ENCODE measurements at places on chromosomes 16 and 17.
A peak's percentile ranks its signal among the peaks of the same experiment; 100 is the strongest.

DNA sequence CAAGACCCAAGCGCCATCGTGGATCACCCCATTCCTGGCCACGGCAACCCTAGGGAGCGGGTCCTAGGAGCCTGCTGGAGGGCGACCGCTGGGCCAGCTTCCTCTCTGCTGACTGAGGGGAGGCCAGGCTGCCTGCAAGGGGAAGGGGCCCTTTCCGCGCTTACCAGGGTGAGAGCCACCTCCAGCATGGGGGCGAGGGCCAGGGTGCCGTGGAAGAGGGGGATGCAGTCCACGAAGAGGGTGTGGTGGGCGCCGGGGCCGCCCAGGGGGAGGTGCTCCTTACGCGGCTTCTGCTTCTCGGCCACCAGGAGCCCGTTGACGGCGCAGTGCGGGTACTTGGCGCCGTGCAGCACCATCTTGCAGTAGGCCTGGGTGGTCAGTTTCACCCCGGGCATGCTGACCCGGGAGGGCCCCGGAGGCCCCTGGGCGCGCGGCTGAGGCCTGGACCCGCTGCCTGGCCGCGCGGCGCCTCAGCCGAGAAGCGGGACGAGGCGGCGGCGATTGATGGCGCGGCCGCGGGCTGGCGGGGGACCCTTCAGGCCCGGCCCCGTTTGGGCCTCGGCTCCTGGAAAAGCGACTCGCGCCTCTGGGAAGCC lies 345 bp downstream of the EMC8 start:
- DNase-seq, result no peak

DNA sequence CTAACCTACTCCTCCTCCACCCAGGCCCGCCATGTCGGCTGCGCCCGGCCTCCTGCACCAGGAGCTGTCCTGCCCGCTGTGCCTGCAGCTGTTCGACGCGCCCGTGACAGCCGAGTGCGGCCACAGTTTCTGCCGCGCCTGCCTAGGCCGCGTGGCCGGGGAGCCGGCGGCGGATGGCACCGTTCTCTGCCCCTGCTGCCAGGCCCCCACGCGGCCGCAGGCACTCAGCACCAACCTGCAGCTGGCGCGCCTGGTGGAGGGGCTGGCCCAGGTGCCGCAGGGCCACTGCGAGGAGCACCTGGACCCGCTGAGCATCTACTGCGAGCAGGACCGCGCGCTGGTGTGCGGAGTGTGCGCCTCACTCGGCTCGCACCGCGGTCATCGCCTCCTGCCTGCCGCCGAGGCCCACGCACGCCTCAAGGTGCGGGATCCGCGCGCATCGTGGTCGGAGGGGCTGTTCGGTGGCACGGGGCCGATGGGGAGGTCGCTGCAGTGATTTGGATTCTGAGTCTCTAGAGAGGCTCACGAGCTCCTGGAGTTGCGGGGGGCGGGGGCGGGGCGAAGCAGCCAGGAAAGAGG lies 878 bp downstream of the TRIM72 start:
- no peak for DNase-seq

DNA sequence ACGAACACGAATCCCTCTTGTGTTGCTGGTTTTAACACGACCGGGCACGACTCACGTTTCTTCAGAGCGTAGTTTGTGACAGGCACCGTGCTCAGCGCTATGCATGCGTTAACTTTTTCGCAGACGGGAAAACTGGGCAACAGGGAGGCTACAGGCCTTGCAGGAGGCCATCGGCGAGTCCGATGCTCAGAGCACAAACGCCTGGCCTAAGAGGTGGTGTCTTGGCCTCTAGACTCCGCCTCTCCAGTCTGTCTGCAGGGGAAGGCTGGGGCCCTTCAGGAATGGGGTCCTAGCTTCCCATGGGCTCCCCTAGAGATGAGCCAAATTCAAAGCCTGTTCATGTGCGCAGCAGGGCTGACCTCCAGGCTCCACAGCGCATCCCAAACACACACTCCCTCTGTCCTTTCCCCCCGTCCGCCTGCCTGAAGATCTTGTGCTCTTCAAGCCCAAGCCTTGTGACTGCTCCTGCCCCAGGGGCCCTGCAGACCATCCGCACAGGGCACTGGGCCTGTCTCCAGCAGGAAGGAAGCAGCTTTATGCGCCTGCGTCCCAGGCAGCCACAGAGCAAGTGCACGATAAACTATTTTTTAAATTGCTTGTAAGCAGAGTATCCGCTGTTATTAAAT lies 3.1 kb downstream of the CLCN7 start:
- DNase-seq, result no peak

- DNase-seq, result no peak
These were observed 13.3 kb downstream of the C16orf90 start for GRCh38 chr16:3481696-3482658.

GRCh38 chr16:64292161-64292560 lies 829.7 kb downstream of the CDH11 start:
- no peak for DNase-seq

DNA sequence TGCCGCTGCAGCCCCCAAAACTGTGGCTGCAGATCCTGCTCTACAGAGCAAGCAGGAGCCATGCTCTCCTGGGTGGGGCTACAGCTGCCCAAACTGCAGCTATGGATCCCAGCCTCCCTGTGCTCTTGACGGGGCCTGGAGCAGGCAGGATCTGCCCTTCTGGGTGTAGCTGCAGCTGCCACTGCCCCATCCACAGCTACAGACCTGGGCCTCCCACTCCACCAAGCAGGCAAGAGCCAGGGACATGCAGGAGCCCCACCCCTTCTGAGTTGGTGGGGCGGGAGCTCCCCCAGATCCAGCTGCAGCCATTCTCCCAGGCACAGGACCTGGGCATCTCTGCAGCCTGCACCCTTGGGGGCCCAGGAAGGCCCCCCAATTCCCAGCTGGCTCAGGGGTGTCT lies 551.2 kb upstream of the CA10 start:
- no peak for DNase-seq

- peak; percentile 8 for DNase-seq
These were observed 34.3 kb downstream of the HEATR3 start for GRCh38 chr16:50099957-50100648.

- no peak for DNase-seq
These were observed 118.3 kb upstream of the EEF2KMT start for GRCh38 chr16:5215901-5216300.

- DNase-seq, result no peak
These were observed 3.1 kb downstream of the PLCG2 start for GRCh38 chr16:81782236-81782635.

DNA sequence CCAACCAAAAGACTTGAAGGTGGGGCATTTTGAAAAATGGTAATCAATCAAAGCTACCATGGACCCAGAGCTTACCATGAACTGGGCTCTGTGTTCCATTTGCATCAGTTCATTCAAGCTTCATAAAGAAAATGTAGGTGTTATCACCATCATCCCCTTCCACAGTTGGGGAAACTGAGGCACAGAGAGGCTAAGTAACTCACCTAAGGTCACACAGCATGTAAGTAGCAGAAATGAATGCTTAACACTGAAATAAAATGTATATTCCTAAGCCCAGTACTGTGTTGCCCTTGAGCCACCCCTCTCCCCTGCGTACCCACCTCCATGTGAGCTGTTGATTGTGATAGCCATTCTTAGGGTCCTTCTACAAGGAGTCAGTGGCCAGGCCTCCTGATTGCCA lies 83.6 kb downstream of the VAT1L start:
- no peak for DNase-seq

- no peak for DNase-seq
These were observed 48.8 kb downstream of the RPA1 start for GRCh38 chr17:1878419-1879121.

DNA sequence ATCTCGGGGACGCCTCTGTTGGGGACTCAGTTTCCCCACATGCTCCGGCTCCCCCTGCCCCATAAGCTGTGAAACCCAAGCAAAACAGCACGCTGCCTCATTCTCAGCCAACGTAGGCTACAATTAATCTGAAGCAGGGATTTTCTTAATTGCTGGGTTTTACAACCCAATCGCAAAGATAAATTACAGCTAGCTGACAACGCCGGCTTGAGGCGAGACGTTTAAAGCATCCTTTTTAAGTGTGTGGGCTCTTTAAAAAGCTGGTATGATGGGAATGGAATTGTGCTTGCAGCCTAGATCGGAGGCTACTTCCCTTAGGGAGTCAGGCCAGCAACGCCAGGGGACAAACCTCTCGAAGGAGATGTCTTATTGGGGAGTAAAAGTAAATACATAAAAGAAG lies 185.3 kb downstream of the ZNF423 start:
- no peak for DNase-seq

DNA sequence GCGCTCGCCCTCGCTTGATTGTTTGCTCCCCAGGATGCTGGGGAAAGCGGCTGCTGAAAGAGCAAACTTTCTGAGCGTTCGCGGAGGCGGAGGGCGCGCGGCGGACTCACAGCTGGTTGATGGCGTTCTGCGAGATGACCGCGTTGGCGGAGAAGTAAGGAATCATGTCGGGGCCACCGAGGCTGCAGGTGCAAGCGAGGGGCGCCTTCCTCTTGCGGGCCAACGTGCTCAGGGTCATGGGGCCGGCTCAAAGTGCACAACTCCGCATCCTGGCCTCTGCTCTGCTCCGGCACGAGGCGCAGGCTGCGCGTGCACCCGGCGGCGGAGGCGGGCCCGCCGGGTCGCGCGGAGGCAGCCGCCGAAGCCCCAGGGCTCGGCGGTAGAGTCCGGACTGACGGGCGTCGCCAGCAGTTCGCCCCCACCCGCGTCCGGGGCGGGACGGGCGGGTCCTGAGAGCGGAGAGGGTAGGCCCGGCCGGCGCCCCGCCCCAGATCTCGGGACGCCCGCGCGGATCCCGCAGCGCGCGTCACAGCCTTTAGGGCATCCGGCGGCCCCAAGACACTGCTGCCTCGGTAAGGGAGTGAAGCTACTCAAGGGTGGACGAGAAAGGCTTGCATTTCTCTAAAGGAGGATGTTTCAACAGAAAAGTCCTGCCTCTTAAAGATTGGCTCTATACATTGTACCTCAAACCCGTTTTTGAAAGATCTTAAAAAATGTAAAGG lies 138.5 kb upstream of the CORO6 start:
- peak; percentile 55 for DNase-seq

DNA sequence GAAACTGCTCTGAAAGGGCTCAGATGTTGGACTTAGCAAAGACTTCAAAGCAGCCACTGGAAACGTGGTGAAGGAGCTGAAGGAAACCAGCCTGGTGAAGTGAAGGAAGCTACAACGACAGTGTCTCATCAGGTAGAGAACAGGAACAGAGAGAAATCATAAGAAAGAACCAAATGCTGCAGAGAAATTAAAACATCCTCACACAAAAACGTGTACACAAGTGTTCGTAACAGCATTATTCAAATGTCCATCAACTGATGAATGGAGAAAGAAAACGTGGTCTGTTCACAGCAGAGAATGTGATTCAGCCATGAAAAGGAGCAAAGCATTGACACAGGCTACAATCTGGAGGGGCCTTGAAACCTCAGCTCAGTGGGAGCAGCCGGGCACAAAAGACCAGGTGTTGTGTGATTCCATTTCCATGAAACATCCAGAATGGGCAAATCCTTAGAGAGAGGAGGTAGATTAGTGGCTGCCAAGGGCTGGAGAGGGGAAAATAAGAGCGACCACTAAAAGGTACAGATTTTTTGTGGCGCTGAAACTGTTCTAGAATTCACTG lies 26.9 kb downstream of the IFT140 start:
- no peak for DNase-seq

- peak; percentile 56 for DNase-seq
These were observed 7.8 kb downstream of the RARA start for GRCh38 chr17:40316571-40317344.

DNA sequence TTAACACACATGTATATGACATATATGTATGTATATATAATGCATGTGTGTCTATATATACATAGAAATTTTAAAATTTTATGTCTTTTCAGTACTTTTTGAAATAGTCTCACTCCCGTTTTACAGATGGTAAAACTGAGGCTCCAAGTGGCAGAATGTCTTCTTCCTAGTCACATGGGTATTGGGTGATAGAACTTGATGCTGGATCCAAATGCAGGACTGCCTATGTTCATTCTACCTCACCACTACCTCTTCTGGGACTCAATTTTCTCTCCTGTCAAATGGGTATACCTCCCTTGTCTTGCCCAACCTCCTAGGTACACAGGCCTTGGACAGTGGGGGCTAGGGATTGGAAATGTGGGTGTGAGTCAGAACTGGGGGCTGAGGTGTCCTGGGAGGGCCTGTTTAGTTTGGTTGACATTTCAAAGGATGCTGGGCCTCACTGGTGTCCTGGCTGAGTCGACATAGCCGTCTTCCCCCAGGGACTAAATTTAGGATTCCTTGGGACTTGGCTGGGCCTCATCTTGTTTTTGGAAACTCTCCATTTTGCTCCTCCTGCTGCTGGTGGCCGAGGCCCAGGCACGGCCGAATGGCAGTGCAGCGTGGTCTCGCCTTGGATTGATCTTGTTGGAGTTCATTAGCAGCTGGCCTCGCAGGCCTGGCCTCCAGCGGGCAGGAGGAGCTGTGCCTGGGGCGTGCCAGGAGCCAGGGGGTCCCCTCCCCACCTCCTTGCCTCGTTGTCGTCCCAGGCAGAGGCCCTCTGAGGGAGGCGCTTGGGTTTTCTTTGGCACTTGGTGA lies 25.9 kb downstream of the NKD1 start:
- no peak for DNase-seq

- no peak for DNase-seq
These were observed 24.0 kb downstream of the TRPV2 start for GRCh38 chr17:16439303-16439791.

- no peak for DNase-seq
These were observed 6.1 kb downstream of the IL21R start for GRCh38 chr16:27408012-27408601.

DNA sequence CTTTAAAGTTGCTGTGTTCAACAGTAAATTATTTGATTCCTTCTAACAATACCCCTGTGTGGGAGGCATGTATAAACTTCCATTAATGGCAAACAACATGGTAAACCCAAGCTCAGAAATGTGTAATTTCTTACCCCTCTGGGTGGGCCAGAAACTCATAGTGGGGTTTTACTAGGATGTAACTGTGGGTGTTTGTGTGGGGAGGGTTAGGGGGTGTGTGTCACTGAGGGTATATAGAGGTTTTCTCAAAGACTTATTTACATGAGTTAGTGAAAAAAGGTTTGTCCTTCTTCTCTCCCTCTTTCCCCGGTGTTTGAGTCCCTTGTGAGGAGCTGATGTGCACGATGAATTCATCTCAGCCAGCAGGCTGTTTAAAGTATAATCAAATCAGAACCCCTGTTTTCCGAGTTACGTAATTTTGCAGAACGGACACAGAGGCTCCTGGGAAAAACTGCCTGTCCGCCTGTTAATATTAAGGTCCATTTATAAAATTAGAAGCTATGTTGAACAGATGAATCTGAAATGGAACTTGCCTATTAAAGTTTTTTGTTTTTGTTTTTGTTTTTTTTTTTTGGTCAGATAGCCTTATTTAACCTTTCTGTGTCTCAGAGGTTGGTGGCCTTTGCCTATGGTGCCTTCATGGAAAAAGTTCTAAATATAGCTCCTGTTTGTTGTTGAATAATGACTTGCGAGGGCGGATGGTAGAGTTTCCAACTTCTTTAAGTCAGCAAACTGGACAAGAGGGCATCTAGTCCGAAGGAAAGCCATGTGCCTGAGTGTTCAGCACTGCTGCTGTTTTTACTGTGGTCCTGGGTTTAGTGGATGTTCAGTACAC lies 73.3 kb downstream of the MSI2 start:
- no peak for DNase-seq

GRCh38 chr16:51237207-51237606 lies 86.1 kb upstream of the SALL1 start:
- no peak for DNase-seq

Data from prostate gland (tissue), 2 donors.